ENCODE measurements at places on chromosomes 2 and 18.

DNA sequence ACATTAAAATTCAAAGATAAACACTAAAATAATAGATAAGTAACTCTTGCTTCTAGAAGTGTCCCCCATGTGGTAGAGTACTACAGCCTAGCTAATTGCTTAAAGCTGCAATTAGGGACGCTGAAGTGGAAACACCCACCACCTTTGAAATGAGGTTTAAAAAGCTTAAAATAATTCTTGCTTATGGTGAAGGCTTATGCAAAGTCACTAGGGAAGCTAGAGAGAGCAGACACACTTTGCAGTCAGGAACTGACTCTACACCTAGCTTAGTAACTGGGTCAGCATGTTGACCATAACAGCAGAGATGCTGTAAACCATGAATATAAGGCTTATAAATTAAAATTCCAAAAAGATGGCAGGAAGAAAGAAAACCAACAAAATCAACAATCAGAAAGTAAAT lies 65.4 kb upstream of the DSG1 start:
- no peak for DNase-seq

- DNase-seq, result no peak
Observed at GRCh38 chr2:227785293-227785692, 28.3 kb upstream of the CCL20 start.

DNA sequence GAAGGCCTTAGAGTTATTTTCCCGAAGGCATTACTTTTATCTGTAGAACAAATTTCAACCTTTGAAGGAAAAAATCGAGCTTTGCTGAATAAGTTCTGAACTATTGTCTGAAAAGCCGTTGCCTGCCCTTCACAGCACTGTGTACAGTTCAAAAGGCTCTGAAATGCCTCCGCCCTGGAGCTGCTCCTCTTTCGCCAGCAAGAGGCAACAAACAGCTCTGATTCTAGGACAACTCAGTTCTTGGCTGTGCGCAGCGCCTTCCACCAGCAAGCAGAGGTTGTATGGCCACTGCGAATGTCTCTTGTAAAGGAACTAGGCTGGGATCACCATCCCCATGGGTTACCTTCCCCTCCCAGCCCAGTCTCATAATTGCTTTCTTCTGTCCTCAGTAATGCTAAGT lies 308.5 kb downstream of the GBX2 start:
- no peak for DNase-seq

GRCh38 chr2:180980943-180981911 lies 822 bp downstream of the UBE2E3 start:
- DNase-seq, result no peak

DNA sequence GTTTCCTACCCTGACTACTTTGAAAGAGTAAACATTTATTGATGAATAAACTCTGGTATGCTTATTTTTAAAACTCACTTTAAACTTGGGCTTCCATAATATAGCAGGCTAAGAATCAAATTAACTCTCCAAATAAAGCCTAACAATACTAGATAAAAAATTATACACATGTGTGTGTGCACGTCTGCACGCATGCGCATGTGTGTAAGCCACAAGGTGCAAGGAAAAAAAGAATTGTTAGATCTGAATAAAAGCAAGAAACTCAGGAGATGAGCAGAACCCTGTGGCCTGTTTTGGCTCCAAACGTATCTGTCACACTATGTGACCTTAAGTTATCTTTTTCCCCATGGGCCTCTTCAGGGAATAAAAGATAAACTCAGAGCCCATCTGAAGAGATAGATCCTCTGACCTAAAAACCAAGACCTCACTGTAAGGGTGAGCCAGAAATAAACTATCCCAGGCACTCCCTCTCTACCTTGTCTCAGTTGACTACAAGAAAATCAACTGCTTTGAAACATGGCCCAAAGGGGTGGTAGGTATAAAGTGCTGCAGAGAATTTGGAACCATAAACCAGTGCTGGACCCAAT lies 6.3 kb downstream of the HDHD2 start:
- no peak for DNase-seq

DNA sequence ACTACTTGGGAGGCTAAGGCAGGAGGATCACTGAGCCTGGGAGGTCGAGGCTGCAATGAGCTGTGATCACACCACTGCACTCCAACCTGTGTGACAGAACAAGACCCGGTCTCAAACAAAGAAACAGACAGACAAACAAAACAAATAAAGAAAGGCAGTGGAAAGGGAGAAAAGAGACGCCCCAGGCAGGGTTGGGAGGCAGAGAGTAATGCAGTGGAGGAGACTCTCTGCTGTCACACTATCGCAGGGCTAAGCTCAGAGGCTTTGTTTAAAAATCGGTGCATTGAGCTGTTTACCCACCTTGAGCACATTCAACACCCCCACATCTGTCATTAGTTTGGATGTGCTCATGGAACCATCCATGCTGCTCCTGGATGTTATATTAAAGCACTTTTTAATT lies 84.2 kb upstream of the RMP24 start:
- no peak for DNase-seq

- DNase-seq, result no peak
Observed at GRCh38 chr2:129902731-129903585, 76.5 kb upstream of the RAB6C start.

DNA sequence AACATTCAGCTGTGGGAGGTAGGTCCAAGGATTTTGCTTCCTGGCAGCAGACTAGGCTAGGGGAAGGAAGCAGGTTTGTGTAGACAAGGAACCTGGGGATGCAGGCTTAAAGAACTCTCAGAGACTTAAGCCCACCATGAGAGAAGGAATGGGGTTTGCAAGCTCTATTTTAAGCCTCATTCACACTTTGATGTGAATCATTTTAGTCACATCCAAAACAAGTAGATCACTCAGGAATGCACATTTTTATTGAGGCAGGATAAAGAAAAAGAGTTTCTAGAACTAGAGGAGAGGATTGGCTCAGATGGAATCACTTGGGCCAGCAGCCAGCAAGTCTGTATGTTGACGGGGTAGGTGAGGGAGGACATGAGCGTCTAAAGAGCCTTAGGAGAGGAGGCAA lies 3.3 kb upstream of the NAPG start:
- DNase-seq, result no peak

GRCh38 chr2:158357122-158357521 lies 99.4 kb downstream of the CCDC148 start:
- no peak for DNase-seq

- no peak for DNase-seq
Observed at GRCh38 chr2:205280596-205281236, 401.6 kb upstream of the NRP2 start.

DNA sequence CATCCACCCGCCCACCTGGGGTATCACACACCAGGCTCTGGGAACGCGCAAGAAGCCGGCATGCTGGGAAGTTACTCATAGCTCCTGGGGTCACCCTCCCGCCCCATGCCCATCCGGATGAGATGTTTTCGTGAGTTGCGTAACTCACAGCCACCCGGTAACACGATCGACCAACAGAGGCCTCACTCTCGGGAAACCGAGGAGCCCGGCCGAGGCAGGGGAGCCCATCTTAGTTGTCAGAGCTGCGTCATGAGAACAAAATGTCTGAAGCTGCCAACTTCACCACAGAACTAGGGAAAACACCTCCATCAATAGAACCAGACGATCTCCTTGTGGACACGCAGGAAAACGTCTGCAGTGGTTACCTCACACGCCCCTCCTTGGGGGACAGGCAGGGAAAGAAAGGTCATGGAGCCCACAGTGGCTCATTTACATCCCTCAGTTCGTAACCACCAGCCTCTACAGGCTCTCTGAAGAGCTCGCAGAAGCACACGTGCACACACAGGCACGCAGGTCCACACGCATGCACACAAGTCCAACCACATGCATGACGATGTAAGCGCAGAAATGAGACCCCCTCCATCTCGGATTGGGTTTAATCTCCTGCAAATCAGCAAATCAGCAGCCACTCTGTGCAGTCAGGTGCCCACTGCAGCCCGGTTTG lies 26.2 kb downstream of the ADI1 start:
- DNase-seq, result no peak

- no peak for DNase-seq
Observed at GRCh38 chr2:161983866-161984265, 90.1 kb downstream of the DPP4 start.

- no peak for DNase-seq
Observed at GRCh38 chr2:107398683-107399082, 428.0 kb upstream of the RGPD4 start.

DNA sequence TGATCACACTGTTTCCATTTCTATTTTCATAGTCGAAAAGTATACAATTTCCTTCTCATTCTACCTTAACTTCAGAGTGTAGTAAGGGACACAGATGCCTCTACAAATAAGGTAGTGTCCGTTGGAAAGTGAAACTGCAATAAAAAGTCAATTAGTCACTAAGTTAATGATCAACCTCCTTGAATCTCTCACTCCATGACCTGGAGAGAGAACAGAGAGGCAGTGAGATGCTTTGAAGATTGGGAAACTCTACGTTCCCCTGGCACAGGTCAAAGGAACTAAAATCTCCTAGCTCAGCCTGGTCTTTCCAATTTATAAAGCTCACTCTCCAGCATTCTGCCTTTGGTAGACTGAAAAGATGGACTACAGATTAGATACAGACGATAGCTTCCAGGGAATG lies 153.8 kb upstream of the ACAA2 start:
- DNase-seq, result no peak

DNA sequence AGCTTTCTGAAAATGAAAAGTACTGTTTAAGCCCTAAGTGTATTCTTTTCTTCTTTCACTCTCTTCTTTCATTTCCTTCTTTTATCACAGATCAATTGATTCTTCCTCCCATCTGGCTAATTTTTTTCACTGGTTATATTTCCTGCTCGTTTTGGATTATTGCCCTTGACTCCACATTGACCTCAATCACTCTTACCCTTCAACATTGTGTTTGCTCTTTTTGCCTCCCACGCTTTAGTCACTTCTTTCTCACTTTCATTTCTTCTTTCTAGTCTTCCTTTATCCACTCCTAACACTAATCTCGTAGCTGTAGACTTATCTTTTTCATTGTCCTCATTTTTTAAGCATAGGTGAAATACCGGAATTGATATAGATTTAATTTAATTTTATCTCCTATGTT lies 320.3 kb upstream of the VRK2 start:
- no peak for DNase-seq

Measured in T follicular helper cell (primary cell).